AG08395 (cell line): ENCODE measurements at places on chromosomes 2 and 18.

- DNase-seq = no peak
Measured at GRCh38 chr2:41495050-41495449, 552.8 kb upstream of the PKDCC start.

GRCh38 chr2:45963816-45964215 lies 312.3 kb downstream of the PRKCE start:
- no peak for DNase-seq

- peak; percentile 66 for DNase-seq
Measured at GRCh38 chr2:102094917-102095316, 47.6 kb upstream of the IL1R1 start.

DNA sequence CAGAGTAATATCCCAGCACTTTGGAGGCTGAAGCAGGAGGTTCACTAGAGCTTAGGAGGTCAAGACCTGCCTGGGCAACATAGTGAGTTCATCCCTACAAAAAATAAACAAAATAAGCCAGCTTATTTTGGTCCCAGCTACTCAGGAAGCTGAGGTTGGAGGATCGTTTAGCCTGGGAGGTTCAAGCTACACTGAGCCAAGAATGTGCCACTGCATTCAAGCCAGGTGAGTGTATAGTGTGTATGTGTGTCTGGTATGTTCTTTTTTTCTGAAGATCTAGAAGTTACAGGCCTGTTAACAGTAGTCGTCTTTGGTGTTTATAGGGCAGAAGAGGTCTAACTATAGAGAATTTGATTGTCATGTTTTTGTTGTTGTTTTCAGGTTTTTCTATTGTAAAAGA lies 40.2 kb downstream of the ZC3H15 start:
- no peak for DNase-seq

GRCh38 chr2:113237604-113238160 lies 41.0 kb downstream of the PAX8 start:
- DNase-seq = no peak

GRCh38 chr18:55013086-55013485 lies 53.8 kb upstream of the CCDC68 start:
- DNase-seq = no peak

GRCh38 chr2:2662037-2662846 lies 331.2 kb upstream of the MYT1L start:
- DNase-seq = no peak

DNA sequence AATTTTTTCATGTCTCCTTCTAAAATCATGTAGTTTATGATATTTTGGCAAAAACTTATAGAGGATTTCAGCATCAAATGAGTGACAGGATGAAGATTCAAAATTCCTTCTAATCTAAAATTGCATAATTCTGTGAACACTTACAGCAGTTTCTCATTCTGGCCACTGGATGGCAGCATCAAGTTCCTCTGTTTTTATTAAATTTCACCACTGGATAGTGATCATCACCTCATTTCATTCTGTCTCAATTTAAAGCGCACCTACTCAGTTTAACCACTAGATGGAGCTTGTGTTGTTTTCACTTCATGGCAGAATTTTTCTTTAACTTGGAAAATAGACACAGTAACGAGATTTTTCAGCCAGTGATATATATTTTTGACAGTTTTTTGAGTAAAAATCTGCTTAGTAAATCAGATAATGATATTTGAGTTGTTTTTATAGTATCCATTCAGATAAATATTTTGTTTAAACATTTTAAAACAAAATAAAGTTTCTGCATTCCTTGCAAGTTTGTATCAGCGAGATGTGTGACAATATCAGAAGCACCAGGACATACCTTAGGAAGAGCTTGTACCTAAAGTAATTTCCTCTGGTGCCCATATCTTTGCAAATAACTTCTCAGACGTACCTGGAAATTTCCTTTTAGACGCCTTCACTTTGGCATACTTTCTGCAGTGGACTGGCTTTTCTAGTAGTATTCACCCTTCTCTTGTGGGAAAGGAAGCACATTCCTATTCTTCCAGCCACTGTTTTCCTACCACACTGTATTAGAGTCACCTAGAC lies 94.7 kb upstream of the ARHGAP15 start:
- DNase-seq = peak; percentile 74

- no peak for DNase-seq
Measured at GRCh38 chr2:25054720-25055119, 12.8 kb downstream of the EFR3B start.

GRCh38 chr2:233835230-233836186 lies 18.8 kb downstream of the HJURP start:
- no peak for DNase-seq

- DNase-seq = peak; percentile 67
Measured at GRCh38 chr2:8661736-8662135, 20.1 kb upstream of the ID2 start.

DNA sequence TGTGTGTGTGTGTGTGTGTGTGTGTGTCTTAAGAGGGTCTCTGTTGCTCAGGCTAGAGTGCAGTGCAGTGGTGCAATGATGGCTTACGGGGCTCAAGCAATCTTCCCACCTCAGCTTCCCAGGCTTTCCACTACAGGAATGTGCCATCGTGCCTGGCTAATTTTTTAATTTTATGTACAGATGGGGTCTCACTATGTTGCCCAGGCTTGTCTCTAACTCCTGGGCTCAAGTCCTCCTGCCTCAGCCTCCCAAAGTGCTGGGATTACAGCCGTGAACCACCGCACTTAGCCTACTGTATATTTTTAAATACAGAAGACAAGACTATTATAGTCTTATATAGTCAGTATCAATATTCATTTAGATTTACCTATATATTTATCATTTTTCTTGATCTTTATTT lies 220.1 kb upstream of the STON1 start:
- DNase-seq = no peak

- no peak for DNase-seq
Measured at GRCh38 chr2:1837022-1837421, 92.7 kb upstream of the PXDN start.

- no peak for DNase-seq
Measured at GRCh38 chr18:40347261-40347660, 1607.8 kb upstream of the PIK3C3 start.

- peak; percentile 85 for DNase-seq
Measured at GRCh38 chr2:105294844-105295481, 34.6 kb downstream of the TGFBRAP1 start.

GRCh38 chr2:120429586-120430500 lies 83.9 kb downstream of the INHBB start:
- DNase-seq = no peak

GRCh38 chr2:215022418-215022817 lies 116.0 kb downstream of the ABCA12 start:
- peak; percentile 50 for DNase-seq

- DNase-seq = peak; percentile 10
Measured at GRCh38 chr2:133400411-133400810, 167.9 kb downstream of the NCKAP5 start.
